ENCODE measurements at places on chromosomes 2 and 18.

DNA sequence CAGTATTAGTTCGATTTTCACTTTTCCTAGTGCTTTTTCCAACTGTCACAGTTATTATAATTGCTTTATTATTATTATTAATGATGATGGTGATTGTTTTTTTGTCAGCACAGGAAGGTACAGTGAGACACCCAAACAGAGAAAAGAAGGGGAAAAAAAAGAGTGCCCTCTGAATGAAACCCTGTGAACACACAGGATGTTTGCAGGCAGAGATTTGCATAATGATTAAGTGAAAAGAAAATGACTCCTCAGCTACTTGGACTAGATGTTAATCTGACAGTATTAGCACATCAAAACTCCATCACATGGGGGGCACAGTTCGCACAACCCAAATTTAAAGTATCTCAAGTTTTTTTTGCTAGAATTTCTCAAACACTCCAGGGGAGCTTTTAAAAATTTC lies 32.9 kb downstream of the ADD2 start:
- no peak for DNase-seq

- no peak for DNase-seq
Observed at GRCh38 chr18:36415171-36415570, 117.7 kb downstream of the FHOD3 start.

DNA sequence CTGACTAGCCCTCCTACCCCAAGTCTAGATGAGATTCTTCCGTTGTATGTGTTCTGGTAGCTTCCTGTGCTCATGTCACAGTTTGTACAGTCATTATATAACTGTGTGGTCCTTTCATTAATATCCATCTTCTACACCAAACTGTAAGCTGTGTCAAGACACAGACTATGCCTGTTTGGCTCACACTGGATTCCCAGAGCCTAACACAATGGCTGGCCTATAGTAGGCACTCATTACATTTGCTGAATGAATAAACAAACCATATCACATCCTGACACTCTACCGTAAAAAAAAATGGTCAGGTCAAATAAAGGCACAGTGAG lies 72.6 kb downstream of the ANKRD44 start:
- peak; percentile 72 for DNase-seq

DNA sequence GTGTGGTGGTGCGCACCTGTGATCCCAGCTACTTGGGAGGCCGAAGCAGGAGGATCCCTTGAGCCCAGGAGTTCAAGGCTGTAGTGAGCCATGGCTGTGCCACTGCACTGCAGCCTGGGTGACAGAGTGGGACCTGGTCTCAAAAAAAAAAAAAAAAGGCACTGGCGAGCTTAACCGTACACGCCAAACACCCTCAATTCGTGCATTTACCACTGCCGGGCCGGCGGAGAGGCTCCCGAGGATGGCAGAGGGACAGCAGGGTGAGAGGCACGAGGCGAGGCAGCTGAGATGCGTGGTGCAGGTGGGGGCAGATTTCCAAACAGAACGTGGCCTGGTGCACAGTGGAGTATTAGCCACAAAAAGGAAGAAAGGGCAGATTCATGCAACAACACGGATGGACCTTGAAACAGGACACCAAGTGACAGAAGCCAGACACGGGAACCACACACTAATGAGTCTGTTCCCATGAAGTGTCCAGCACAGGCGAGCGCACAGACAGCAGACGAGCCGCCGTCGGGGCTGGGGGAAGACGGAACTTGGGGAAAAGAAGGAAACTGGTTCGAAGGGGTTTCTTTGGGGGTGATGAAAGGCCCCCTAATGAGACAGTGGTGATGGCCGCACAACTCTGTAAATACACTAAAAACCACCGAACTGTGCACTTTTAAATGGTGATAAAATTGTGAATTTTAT lies 27.4 kb downstream of the SLC66A2 start:
- no peak for DNase-seq

DNA sequence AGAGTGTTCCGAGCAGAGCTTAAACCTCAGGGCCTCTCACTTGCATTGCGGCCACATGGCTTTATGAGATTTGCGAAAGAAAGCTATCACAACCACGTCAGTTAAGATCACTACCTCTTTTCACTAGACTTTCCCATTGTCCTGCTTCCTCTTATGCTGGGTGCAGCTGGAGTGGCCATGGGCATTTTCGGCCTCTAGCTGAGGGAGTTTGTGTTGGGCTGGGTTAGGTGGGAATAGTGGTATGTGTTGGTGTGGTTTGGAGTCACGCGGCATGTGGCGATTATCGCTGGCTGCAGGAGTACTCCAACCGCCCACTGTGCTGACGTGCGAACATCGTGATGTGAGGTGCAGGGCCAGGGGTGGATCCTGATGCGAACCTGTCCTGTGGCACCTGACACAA lies 27.1 kb downstream of the RALB start:
- no peak for DNase-seq

GRCh38 chr2:223075301-223076270 lies 23.6 kb downstream of the KCNE4 start:
- DNase-seq: peak; percentile 35

Data from activated CD4-positive, alpha-beta T cell treated with anti-CD3 and anti-CD28 coated beads, Interleukin-2, Interleukin-6, amounts not matched to agents 100 ng/mL and 50 ng/mL, durations not matched to agents 16 hours and 8 hours (primary cell).